ENCODE measurements at places on chromosomes 11 and 22.

DNA sequence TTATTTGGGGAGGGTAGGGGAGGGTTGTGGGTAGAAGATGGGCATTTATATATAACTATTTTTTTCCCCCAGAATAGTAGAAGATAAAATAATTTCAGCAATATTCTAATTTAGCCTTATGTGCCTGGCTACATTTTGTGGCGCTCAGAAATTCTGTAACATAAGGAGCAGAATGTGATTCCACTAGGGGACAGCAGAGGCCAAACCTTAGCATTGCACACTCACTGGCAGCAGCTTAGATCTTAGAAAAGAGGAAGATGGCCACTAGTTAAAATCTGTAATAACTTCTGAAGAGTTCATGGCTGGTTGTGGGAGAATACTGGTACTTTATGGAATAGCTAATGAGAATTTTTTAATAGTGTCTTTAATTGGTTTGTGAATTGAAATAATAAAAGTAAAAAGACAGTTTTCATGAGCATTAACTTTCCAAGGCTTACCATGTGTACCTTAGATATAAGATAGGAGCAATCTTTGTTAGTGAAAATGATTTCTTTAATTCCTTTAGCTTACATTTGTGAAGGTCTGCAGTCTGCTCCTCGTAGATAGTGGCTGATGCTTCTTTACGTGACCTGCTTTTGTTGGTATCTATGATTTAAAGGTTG lies 33.1 kb downstream of the DDX10 start:
- DNase-seq: no peak

- DNase-seq: no peak
Measured at GRCh38 chr22:30447656-30448055, 22.1 kb downstream of the MTFP1 start.

GRCh38 chr11:75035911-75036565 lies 47.3 kb downstream of the NEU3 start:
- DNase-seq: no peak

DNA sequence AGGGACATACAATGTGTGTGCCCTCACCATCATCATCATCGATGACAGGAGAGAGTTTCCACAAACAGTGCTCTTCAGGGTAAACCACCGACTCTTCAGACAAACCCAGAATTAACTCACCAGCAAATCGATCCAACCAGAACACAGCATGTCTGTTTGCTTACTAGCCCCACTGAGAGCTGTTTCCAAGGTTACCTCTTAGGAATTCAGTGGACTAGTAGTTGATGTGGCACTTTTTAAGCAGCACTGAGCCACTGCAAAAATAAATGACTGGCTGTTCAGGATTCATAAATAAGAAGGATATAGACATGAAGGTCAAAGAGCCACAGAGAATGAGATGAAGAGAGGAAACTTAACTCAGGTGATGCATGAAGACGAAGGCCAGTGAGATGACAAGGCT lies 83.1 kb downstream of the PARVA start:
- no peak for DNase-seq

GRCh38 chr11:127039591-127039990 lies 39.0 kb upstream of the KIRREL3 start:
- no peak for DNase-seq
